Sigmoid colon (tissue), 7 donors: ENCODE measurements at places on chromosomes 5 and 9. TPM values are rescaled to one million over a fixed set of nuclear protein-coding genes. Genes with fewer than 3 reads are reported as not detected.

DNA sequence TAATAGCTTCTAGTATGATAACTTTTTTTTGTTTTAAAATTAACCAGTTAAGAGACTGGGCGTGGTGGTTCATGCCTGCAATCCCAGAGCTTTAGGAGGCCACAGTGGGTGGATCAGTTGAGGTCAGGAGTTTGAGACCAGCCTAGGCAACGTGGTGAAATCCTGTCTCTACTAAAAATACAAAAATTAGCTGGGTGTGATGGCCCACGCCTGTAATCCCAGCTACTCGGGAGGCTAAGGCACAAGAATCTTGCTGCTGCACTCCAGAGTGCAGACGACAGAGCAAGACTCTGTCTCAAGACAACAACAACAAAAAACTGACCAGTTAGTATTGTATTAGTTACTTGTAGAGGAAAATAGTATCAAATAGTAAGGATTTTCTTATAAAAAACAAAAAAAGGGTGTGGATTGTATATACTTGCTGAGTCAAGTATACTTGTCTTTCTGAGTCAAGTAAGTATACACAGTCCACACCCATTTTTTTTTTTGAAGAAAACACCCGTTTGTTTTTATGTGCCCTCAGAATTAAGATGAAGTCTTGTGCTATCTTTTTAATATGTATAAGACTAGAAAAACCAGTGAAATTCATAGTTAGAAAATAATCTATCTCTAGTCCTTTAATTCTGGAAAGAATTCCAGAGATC, 25.3 kb downstream of the UBAP1 start:
- no peaks in the 10 kb centered on the region for H3K36me3 ChIP-seq
- DNase-seq, result no peak
- H3K27me3 ChIP-seq, result no peaks in the 10 kb centered on the region
- peaks cover 13% of the 10 kb centered on the region for H3K4me1 ChIP-seq
- H3K4me3 ChIP-seq, result no peak overlapping the region
- peak overlapping the region; percentile 12 for H3K27ac ChIP-seq

The OR2K2 gene
- total RNA-seq, result not detected

The NRARP gene
- total RNA-seq, result not detected

The ROR2 gene
- 60.9 TPM for total RNA-seq

The ERP44 gene
- total RNA-seq, result 13.7 TPM

GRCh38 chr5:37951946-37952721, 112.3 kb upstream of the GDNF start:
- H3K27me3 ChIP-seq, result no peaks in the 10 kb centered on the region
- no peak overlapping the region for H3K4me3 ChIP-seq
- DNase-seq, result no peak
- H3K4me1 ChIP-seq, result no peaks in the 10 kb centered on the region

DNA sequence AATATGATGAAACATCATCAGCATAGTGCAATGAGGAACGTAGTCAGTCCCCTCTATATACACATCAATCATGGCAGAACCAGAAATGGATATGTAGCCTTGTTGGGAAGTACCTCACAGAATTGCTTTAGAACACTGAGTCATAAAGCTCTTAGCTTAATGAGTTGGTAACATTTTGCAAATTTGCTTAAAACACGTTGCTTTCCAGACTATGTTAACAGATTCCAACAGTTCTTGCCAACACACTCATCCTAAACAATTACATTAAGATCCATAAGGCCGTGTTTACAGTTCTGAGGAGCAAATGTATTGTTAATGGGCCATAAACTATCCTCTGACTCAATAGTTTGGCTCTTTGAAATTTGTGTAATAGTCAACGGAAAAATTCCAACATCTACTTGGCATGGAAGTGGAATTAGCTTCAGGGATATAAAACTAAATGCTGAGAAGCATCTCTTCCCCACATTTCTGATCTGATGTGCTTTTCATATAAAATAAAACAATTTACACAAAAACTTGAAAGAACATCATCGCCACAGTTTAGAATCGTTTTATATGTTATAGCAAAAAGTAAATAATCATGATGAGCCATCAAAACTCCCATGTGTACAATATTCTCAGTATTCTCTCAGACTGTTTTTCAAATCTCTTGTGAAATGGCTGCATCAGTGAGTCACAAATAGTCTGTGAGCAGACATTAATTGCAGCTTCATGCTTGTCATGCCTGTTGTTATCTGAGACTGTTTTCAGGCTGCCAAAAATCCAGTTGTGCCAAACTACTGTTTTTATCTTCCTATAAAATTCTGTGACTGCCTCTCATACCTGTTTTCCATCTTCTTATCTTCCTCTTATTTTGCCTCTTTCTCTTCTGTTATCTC, 291.9 kb downstream of the COX7C start:
- H3K4me1 ChIP-seq, result no peaks in the 10 kb centered on the region
- H3K36me3 ChIP-seq, result no peaks in the 10 kb centered on the region
- DNase-seq, result no peak

The DMRTA1 gene
- total RNA-seq, result 2.1 TPM

The TAF11L10 gene
- total RNA-seq, result not detected

DNA sequence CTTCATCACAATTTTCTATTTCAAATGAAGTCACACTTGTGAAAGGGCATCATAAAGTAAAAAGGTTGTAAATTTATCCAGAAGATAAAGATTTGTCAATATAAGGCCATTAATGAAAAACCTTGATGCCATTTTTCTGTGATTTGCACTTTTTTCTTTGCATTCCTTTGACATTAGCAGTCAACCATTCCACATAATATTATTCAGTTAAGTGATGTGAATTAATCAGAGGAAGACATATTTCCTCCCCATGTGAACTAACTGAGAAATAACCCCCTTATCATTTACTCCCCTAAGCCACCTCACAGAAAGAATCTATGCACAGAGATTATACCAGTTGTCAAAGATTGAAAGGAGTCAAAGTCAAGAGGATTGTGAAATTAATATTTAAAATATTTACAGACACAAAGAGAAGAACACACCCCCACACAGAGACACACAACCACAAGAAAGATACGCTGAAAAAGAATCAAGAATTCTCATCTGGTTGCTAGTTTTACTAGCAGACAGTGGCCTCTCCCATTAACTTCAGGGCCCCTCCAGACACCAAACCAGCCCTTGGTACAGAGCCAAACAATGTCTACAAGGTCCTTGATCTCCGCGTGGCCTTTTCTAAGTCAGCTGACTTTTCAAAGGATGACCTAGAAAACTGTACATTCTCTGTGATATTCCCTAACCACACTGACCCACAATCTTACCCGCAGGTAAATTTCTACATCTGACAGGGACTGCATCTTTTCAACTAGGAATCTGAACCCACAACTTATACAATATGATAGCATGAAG, 29.5 kb downstream of the GNAQ start:
- no peak for DNase-seq
- H3K27me3 ChIP-seq, result no peaks in the 10 kb centered on the region
- no peaks in the 10 kb centered on the region for H3K36me3 ChIP-seq
- H3K4me1 ChIP-seq, result peaks cover 65% of the 10 kb centered on the region
- no peak overlapping the region for H3K27ac ChIP-seq

GRCh38 chr9:69181908-69182353, 7.9 kb downstream of the TJP2 start:
- peak overlapping the region; percentile 28 for H3K27ac ChIP-seq
- H3K4me3 ChIP-seq, result no peak overlapping the region
- H3K36me3 ChIP-seq, result no peaks in the 10 kb centered on the region
- DNase-seq, result no peak
- no peaks in the 10 kb centered on the region for H3K27me3 ChIP-seq

GRCh38 chr9:91813176-91813795, 136.7 kb downstream of the ROR2 start:
- H3K27ac ChIP-seq, result peak overlapping the region; percentile 84
- no peaks in the 10 kb centered on the region for H3K36me3 ChIP-seq
- peaks cover 81% of the 10 kb centered on the region for H3K4me1 ChIP-seq
- DNase-seq, result peak; percentile 61
- H3K4me3 ChIP-seq, result no peak overlapping the region
- H3K27me3 ChIP-seq, result no peaks in the 10 kb centered on the region

- no peak overlapping the region for H3K27ac ChIP-seq
- no peaks in the 10 kb centered on the region for H3K27me3 ChIP-seq
- no peak overlapping the region for H3K4me3 ChIP-seq
Observed at GRCh38 chr5:73344835-73345234, 103.7 kb downstream of the FOXD1 start.

DNA sequence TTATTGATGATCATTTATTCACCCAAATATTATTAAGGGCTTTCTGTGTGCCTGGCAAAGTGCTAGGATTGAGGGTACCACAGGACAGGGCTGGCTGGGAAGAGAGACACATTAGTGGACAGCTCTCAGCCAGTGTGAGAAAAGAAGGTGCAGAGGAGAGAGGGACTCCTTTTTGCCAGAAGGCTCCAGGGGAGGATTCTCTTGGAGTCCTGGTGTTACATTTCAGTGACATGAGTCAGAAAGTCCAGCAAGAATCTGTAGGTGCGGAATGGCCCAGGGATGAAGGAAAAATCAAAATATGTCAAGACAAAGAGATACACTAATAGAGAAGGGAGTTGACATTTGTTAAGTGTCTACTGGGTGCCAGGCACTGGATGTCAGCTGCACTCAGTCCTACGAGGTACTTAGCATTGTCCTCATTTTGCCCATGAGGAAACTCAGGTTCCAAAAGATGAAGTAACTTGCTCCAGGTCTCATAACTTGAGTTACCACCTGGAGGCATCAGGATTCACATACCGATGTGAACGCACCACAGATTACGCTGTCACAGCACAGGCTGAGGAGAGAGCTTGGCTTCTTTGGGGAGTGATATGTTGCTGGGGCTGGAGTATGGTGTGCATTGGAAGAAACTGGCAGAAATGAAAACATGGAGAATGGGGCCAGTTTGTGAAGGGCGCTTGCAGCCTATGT, 60.5 kb downstream of the RASGRF2 start:
- H3K36me3 ChIP-seq, result no peaks in the 10 kb centered on the region
- DNase-seq, result no peak
- no peaks in the 10 kb centered on the region for H3K27me3 ChIP-seq
- H3K27ac ChIP-seq, result no peak overlapping the region
- no peaks in the 10 kb centered on the region for H3K4me1 ChIP-seq
